ENCODE measurements at places on chromosomes 4 and X. TPM values are rescaled to one million over a fixed set of nuclear protein-coding genes. Genes with fewer than 3 reads are reported as not detected.

GRCh38 chr4:48315728-48316630 is 25.4 kb upstream of the SLAIN2 start:
- DNase-seq = no peak

GRCh38 chrX:19512359-19512758 is 2.9 kb downstream of the MAP3K15 start:
- DNase-seq = no peak

ARHGAP36 gene
- total RNA-seq = 10.0 TPM

- no peak for DNase-seq
Measured at GRCh38 chr4:148557793-148558192, 115.6 kb upstream of the NR3C2 start.

DNA sequence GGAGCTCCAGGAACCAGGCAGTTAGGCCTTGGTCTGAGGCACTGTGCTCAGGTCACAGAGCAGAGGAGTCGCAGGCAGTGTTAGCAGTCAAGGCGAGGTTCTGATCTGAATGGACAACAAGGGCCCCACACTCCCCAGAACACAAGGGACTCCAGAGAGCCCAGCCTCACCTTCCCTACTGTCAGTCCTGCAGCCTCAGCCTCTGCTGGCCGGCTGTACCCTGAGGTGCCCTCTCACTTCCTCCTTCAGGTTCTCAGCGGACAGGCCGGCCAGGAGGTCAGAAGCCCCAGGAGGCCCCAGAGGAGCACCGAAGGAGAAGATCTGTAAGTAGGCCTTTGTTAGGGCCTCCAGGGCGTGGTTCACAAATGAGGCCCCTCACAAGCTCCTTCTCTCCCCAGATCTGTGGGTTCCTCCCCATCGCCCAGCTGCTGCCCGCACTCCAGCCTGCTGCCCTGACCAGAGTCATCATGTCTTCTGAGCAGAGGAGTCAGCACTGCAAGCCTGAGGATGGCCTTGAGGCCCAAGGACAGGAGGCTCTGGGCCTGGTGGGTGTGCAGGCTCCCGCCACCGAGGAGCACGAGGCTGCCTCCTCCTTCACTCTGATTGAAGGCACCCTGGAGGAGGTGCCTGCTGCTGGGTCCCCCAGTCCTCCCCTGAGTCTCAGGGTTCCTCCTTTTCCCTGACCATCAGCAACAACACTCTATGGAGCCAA is 26.2 kb downstream of the MAGEA9 start:
- DNase-seq = no peak

- DNase-seq = no peak
Measured at GRCh38 chr4:78099058-78099457, 41.9 kb downstream of the FRAS1 start.

DNA sequence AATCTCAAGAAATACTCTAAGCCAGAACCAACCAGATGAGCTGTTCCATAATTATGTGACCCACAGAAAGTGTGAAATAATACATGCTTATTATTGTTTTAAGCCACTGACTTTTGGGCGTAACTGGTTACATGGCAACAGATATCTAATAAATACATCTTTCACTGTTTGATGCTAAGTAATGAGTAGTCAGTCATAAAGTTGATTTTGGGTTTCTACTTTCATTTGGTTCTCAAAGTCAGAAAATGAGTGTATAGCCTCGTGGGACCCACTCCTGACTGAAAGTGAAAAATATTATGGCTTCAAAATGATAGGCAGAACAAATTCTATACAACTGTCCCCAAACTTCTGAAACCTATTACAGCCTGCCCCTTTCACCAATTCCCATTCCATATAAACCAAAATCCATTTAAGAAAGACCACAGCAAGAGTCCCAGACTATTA is 88.0 kb upstream of the CBR4 start:
- DNase-seq = no peak

- DNase-seq = no peak
Measured at GRCh38 chr4:117400039-117400835, 314.9 kb upstream of the TRAM1L1 start.

DNA sequence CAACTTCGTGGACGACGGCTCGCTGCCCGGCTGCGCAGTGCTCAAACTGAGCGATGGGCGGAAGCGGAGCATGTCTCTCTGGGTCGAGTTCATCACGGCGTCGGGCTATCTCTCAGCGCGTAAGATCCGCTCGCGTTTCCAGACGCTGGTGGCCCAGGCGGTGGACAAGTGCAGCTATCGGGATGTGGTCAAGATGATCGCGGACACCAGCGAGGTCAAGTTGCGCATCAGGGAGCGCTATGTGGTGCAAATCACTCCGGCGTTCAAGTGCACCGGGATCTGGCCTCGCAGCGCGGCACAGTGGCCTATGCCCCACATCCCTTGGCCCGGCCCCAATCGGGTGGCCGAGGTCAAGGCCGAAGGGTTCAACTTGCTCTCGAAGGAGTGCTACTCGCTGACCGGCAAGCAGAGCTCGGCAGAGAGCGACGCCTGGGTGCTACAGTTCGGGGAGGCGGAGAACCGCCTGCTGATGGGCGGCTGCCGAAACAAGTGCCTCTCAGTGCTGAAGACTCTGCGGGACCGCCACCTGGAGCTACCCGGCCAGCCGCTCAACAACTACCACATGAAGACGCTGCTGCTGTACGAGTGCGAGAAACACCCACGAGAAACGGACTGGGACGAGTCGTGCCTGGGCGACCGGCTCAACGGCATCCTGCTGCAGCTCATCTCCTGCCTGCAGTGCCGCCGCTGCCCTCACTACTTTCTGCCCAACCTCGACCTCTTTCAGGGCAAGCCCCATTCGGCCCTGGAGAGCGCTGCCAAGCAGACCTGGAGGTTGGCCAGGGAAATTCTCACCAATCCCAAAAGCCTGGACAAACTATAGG is 1.5 kb downstream of the MAB21L2 start:
- DNase-seq = no peak

GRCh38 chr4:140943486-140944198 is 187.5 kb upstream of the TBC1D9 start:
- no peak for DNase-seq

MAGEB2 gene
- not detected for total RNA-seq

- DNase-seq = no peak
Measured at GRCh38 chr4:122863639-122864038, 37.0 kb downstream of the FGF2 start.

FANCB gene
- 2.8 TPM for total RNA-seq

GRCh38 chr4:38803833-38804653 is 548 bp downstream of the TLR1 start:
- DNase-seq = no peak

- no peak for DNase-seq
Measured at GRCh38 chr4:72786401-72786990, 217.5 kb upstream of the ADAMTS3 start.

- no peak for DNase-seq
Measured at GRCh38 chr4:40736910-40737309, 12.8 kb upstream of the NSUN7 start.

NAAA gene
- total RNA-seq = 92.8 TPM

IL2 gene
- not detected for total RNA-seq

DNA sequence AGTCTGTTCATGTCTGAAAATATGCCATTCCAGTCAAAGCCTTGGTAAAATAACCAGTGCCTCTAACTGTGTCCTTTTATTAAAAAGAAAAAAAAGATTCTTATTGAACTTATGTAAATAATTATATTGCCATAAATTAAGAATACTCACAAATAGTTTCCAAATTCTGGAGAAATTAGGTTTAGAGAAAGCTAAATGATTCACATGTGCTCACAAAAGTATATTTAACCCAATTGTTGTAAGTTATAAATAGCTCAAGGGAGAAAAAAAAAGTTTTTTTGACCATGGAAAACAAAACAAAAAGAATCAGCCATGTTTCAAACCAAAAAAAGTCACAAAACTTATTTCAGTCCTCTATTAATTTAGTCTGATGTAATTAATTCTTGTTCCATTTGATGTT is 25.3 kb upstream of the HERC6 start:
- DNase-seq = no peak

DNA sequence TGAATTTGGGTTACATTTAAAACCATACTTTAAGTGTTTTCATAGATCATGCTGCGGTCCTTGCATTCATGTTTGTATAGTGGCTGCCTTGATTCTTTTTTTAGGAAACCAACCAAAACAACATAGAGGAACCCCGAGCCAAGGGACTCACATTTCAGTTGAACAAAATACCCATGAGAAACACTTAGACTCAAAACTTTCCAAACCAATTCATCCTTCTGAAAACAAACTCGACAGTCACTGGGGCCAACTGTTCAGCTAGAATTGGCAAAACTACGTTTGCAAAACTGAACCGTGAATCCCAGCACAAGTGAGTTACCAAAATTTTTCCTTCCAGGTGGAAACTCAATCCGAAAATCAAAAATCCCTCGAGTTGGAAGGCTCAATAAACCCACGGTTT is 1.4 kb downstream of the ADGRA3 start:
- no peak for DNase-seq

DNA sequence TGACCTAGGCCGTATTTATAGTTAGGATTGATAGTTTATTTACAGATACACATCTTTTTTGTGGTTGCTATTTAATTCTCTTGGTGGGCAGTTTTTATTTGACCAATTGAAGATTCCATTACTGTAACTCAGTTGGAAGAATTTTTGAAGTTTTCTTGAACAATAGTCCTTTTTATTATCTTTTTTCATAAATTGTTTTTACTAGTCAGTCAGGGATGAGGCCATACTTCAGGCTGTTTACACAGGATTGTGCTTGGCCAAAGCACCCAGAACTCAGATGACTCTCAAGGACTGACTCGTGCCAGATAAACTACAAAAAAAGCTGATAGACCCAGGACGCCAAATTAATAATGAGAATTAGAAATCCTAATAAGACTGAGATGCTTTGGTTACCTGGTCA is 7.0 kb downstream of the HERC3 start:
- DNase-seq = no peak

GRCh38 chrX:48616576-48616975 is 19.3 kb downstream of the WDR13 start:
- DNase-seq = no peak

DNA sequence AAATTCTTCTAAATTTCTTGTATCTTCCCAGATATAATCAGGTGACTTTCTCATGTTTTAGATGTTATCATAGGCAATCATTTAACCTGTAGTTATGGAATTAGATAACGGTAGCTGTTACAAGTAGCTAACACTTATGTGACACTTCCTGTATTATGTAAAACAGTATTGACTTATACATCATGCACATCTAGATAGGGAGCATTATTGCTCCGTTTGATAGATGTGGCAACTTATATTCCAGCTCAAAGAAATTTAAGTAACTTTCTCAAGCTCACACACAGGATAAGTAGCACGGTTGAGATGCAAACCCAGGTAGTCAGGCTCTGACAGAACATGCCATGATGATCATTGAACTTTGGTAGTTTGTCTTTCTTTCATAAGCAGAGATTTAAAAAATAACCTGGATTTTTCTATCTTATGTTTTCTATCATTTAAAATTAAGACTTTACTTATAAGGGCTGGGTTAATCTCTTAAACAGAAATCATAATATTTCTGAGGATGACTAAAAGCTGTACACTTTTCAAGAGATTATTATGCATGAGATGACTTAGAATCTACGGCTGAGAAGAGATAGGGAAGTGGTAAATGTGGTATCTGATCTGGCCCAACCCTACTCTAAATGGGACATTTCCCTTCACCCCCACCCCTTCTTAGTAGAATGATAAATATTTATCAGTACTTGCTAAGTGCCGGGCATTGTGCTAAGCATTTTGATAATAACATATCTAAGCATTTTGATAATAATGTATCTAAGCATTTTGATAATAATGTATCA is 69.1 kb upstream of the HPGD start:
- DNase-seq = no peak

CRLF2 gene
- total RNA-seq = 0.88 TPM

ABLIM2 gene
- 11.5 TPM for total RNA-seq

RNF175 gene
- total RNA-seq = 5.9 TPM

- no peak for DNase-seq
Measured at GRCh38 chr4:181991369-181992108, 251.7 kb upstream of the TENM3 start.

DNA sequence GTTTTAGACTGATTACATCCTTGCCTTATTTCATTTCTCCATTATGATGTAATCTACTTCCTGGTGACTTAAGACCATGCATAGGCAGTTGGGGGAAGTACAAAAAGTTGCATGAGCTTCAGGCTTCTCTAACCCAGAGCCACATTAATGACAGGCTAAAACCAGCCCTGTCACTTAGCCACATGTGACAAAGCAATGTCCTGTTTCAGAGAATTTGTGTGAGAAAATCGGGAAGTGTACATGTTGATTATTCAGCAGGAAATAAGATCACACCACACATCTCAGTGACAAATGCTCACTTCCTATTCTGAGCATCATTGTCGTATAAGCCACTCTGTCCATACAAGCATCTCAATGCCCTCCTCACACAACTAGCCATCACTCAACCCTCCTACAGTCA is 98.5 kb upstream of the MAGEB16 start:
- no peak for DNase-seq

- DNase-seq = no peak
Measured at GRCh38 chr4:60579335-60579734, 620.8 kb upstream of the ADGRL3 start.

- no peak for DNase-seq
Measured at GRCh38 chr4:16082041-16082425, 1.8 kb downstream of the PROM1 start.

GRCh38 chr4:71210823-71211222 is 128.0 kb upstream of the SLC4A4 start:
- no peak for DNase-seq

GRCh38 chr4:162015090-162015489 is 148.7 kb downstream of the FSTL5 start:
- DNase-seq = no peak

- no peak for DNase-seq
Measured at GRCh38 chr4:52651996-52652672, 7.0 kb downstream of the USP46 start.

DNA sequence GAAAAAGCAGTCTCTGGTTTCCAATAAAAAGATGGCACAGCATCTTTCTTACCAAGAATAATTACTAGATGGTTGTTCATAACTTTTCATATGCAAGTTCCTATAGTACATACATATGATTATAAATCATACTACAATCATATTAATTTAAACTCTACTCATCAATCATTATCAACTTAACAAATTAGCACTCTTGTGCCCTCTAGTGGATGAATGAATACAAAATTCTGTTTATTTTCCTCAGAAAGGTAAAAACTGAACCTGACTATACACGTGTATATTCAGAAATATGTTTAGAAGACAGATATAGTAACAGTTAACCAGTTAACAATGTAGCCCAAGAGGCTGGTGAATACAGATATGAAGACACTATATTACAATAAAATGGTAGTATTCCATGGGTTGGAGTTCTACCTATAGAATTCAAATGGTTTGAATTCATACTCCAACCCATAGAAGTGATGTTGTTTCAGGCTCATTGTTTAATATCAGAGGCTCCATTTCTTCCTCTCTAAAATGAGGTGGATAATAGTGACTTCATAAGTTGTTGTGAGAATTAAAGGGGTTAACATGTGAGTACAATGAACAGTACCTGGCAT is 100.0 kb downstream of the ADAMTS3 start:
- no peak for DNase-seq

Measured in breast epithelium (tissue), 4 donors.